ENCODE measurements at places on chromosomes 4 and X.

- DNase-seq, result no peak
Measured at GRCh38 chr4:62601737-62602136, 1401.6 kb downstream of the ADGRL3 start.

- DNase-seq, result no peak
Measured at GRCh38 chrX:85897362-85898126, 149.8 kb downstream of the CHM start.

- no peak for DNase-seq
Measured at GRCh38 chr4:73573794-73574528, 46.3 kb downstream of the RASSF6 start.

GRCh38 chrX:64093761-64094160 lies 111.7 kb downstream of the AMER1 start:
- no peak for DNase-seq

GRCh38 chr4:17512973-17513665 lies 1.2 kb upstream of the QDPR start:
- DNase-seq, result no peak

GRCh38 chr4:99817309-99817890 lies 773 bp downstream of the DAPP1 start:
- no peak for DNase-seq

- no peak for DNase-seq
Measured at GRCh38 chr4:98341309-98341708, 80.1 kb downstream of the RAP1GDS1 start.

DNA sequence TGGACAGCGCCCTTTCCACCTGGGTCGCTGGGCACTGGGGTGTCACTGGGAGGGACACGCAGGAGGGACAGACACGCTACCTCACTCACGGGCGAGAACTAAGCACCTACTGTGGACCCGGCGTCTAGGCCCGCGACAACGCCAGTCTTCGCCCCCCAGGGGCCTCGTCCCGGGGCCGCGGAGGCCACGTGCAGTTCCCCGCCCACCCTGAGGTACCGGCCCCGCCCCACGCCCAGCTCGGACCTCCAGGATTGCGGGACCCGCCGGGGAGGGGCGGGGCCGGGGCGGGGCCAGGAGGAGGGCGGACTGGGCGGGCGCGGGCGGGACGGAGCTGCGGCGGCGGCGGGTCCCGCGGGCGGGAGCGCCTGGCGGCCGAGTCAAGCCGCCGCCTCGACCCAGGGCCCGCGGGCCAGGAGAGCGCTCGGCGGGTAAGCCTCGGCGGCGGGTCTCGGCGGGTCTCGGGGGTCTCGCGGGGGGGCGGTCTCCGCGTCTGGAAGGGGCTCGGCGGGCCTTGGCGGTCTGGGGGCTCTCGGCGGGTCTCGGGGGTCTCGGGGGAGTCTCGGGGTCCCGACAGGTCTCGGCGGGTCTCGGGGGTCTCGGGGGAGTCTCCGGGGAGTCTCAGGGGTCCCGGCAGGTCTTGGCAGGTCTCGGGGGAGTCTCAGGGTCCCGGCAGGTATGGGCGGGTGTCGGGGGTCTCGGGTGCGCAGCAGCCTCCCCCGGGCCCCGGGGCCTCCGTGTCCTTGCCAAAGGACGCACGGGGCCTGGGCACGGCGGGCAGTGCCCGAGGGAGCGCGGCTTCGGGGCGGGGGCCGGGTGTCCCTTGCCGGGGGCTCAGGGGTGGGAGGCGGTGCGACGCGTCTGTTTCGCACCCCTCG lies at the start of gene SH3BP2:
SH3BP2 (plus strand) TSS at position 375 of the 875 bp plus-strand sequence. CDS start 27,533 bp downstream, outside the sequence.
- DNase-seq, result peak; percentile 49

DNA sequence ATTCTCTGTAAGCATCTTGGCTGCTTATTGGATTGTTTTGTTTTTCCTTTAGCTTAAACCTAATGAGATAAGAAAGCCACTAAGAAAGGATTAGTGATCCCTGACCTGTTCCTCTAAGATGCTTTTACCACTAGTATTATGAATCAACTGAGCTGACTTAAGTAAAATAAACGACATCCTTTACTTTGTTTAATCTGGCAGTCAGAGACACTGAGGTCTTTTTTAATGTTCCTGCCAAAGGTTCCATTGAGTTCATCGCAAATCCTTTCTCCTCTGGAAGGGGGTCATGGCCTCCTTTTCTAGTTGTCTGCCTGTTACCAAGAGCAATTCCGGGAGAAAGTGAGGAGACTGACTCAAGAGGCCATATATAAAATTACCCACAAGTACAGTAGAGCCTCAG lies 1038.3 kb upstream of the SLIT2 start:
- no peak for DNase-seq

GRCh38 chrX:48663241-48663640 lies 20.4 kb upstream of the WAS start:
- DNase-seq, result no peak

- DNase-seq, result no peak
Measured at GRCh38 chr4:86927843-86928395, 6.9 kb upstream of the AFF1 start.

DNA sequence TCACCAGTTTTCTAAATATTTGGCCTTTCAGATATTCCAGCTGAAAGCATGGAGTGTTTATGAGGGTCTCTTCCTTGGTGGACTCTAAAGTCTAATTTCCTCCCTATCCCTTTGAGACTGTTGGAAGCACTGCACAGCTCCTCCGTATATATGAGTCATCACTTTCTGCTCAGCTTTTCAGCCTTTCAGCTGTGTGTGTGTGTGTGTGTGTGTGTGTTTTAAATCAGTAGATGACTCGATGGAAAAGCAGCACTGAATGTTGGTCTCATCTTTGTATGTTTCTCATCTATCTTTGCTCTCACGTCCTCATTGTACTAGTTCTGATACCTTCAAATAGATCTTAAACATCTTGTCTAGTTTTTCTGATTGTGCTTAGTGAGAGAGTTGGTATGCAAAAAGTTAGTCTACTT lies 81.6 kb downstream of the ZFX start:
- DNase-seq, result no peak

- no peak for DNase-seq
Measured at GRCh38 chrX:23317799-23318724, 16.6 kb upstream of the PTCHD1 start.

GRCh38 chrX:24859211-24859841 lies 156.4 kb downstream of the ARX start:
- DNase-seq, result no peak

GRCh38 chrX:138008281-138008680 lies 442.4 kb downstream of the ZIC3 start:
- no peak for DNase-seq

GRCh38 chrX:45783002-45783401 lies 582.3 kb upstream of the DIPK2B start:
- DNase-seq, result no peak

- no peak for DNase-seq
Measured at GRCh38 chrX:39528161-39528916, 569.4 kb downstream of the BCOR start.

DNA sequence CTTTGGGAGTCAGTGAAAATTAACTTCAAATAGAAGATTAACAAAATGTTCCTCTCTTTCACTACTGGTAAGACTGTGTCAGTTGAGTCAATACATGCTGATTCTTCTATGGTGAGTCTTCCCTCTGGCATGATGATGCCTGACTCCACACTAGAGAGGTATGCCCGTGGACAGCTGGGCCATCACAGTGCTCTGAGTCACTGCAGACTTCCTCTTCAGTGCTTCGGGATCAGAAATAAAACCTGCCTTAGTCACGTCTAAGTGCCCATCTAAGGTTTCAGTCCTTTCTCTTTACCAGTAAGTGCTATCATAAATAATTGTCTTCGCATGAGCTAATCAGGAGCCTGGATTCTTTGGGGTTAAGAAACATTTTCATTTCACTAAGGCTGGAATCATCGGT lies 1.6 kb upstream of the ASB5 start:
- DNase-seq, result no peak

GRCh38 chr4:174358410-174358809 lies 74.7 kb downstream of the CEP44 start:
- no peak for DNase-seq

GRCh38 chr4:52946855-52947254 lies 84.7 kb downstream of the RASL11B start:
- DNase-seq, result no peak

DNA sequence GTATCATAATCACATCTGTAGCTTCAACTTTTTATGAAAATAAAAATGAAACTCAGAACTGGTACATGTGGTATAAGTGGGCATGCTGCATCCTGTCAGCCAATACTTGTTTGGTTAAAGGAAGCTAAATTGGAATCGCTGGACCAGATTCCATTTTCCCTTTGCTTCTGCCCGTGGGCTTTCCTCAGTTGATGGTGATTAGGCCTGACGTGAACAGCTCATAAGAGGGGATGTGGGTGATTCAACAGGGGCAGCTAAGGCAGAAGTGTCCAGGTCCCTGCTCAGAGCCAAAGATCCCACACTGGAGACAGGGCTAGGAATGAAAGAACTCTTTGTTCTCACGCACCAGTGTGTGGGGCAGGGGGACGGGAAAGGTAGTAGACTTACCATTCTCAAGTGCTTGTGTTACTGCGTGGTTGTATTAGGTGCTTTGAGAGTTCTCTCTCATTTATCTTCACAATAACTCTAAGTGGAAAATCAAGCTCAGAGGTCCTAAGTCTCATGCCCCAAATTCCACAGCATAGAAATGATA lies 63.2 kb upstream of the GUCY1A1 start:
- no peak for DNase-seq

DNA sequence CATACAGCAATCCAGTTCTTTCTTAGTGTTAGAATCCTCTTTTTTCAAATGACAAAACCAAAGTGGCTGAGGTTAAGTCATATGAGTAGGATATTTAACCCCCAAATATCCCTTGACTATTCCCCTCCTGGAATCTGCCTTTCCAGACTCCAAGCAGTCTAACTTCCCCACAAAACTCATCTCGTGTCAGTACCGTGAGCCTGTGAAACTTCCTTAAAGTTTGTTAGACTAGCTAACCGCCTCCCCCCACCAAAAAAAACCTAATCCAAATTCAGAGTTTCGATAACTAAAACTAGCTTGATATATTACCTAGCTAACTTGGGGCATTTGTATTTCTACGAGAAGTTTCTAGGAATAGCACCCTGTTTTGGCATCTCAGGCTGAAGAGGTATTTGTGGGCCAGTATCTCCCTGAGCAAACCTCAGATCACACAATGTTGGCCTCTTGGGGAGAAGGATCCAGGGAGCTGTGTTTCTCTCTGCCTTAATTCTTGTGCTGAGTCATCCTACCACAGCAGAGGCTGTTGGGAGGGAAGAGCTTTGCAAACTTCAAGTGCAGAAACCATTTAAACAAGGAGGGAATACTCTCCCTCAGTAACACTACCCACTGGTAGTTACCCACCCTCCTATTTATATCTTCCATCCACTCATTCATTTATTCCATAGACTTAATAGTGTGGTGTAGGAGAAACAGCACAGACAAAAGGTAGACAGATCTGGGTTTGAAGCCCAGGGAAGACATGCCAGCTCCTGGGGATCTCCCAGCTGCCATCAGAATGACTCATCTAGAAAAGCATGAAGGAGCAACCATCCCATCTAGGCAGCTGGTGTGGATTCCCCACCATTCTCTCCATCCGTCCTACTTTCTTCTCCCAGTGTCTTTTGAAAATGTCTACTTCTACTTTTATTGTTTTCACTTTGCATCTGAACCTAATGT lies 39.3 kb upstream of the TXK start:
- no peak for DNase-seq

DNA sequence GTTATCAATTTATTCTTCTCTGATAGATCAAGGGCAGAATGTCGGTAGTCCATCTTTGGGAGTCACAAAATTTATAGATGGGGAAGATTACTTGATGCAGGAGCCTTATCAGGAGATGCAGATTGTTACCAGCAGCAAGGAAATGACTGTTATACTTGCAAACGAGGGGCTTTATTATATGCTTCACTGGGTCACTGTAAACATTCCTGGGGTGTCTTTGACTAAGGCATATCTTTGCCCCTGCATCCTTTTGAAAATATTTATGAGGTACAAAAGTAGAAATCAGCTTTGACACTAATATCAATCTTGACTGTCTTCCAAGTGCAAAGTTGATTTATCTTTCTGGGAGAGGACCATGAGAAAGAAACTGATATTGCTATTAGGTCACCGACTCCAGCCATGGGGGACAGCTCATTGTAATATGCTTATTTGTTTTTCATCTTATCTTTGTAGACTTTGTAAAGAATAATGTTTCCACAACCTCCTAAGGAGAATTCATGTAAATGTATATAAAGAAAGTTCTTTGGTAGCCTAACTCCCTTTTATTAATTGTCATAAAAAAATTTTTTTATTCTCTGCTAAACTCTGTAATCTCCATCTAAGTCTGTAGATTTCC lies 177.3 kb upstream of the EMCN start:
- no peak for DNase-seq

- DNase-seq, result no peak
Measured at GRCh38 chr4:55783584-55783983, 36.0 kb upstream of the EXOC1L start.

- DNase-seq, result no peak
Measured at GRCh38 chr4:5079581-5079980, 28.3 kb downstream of the STK32B start.

DNA sequence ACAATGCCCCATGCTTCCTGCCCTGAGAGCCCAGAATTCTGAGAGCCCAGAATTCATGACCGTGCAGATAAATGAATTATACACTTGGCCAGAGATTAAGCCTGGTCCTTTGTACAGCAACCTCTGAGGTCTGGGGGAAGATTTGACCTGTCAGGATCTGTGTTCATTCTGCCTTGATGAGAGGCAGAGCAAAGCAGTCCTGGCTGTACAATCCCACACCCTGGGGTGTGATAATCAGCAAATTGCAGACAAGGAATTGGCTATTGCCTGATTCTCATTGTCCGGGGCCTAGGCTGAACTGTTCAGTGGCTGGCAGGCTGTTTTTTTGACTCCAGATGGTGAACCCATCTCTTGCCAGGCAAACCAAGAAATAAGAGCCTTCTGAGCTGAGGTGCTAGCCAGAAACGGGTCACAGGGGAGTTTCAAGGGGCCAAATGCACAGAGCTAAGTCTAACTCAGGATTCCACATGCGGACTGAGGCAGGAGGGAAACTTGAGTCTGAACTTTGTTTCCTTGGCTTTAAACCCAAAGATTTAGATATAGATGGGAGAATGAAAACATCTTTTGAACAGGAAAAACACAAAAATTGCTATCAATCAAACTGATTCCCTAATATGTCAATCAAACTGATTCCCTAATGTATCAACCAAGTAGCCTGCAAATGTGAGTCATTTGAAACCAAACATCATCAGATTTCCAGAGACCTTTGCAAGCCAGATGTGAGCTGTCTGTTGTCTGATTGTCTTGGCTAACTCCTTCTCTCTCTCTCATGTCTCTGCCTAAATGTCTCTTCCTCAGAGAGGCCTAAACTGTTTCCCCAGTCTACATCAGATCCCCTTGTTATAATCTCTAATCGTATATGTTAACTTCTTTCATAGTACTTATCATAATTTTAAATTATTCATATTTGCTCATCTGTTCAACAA lies 159.3 kb downstream of the ATG4A start:
- DNase-seq, result no peak

DNA sequence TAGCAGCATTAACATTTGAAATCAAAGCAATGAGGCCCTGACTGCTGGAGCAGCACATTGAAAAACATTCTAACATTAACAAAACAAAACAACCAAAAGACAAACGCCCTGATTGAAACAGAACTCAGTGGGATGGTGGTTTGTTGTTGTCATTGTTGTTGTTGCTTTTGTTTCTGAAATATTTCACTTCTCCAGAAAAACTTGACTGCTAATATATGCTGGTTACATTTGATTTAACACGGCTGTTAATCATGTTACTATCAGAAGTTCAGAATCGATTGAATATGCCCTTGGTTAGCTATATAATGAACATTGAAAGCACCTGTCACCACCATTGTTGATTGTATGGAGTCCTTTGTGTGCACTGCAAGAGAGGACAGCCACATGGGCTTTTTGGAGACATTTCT lies 790.4 kb upstream of the GALNTL6 start:
- DNase-seq, result no peak

- no peak for DNase-seq
Measured at GRCh38 chrX:115591856-115592842, 31.2 kb downstream of the PLS3 start.

GRCh38 chrX:530726-531610 lies 99.6 kb upstream of the SHOX start:
- DNase-seq, result no peak
